RWPE1 (cell line): ENCODE measurements at places on chromosomes 6 and 20.

- no peak for DNase-seq
These were observed 88.7 kb upstream of the BMP5 start for GRCh38 chr6:55964136-55964535.

GRCh38 chr6:140932909-140933308, 1199.8 kb upstream of the GJE1 start:
- no peak for DNase-seq

GRCh38 chr6:26525838-26526237, 12.3 kb upstream of the HMGN4 start:
- no peak for DNase-seq

- DNase-seq, result peak; percentile 85
These were observed at the start of gene CFB for GRCh38 chr6:31945507-31946369. TSS of gene CFB (plus strand) at chr6:31946095. CDS start at chr6:31946222, 127 bp downstream.

DNA sequence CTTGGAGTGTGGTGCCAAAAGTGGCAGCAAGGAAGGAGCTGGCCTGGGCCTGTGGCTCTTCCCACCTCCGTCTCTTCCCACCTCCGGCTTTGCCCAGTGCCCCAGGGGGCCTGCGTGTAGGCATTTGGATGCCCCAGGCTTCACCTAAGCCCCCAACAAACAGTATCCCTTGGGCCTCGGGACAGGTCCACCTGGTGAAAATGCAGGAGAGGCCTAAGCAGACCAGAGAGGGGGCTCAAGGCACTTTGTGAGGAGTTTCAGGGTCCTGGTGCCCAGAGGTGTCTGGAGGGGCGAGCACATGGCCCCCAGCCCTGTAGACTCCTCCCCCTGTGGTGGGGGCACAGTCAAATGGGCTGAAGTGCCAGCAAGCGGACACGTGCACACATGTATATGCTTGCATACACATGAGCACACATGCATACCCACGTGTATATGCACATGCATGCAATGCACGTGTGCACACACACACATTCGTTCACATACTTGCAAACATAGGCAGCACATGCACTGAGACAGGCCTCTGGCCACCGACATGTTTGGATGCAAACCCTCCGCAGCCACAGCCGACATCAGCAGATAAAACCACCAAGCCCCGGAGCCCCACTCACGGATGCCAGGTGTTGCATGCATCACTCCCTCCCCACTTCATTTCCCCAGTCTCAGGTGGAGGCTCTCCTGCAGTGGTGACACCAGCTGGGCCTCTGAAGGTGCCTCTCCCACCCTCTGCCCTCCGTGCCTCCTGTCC, 124.5 kb downstream of the TAF4 start:
- DNase-seq, result no peak

- peak; percentile 71 for DNase-seq
These were observed 229.3 kb upstream of the TENT5A start for GRCh38 chr6:81981812-81982211.

DNA sequence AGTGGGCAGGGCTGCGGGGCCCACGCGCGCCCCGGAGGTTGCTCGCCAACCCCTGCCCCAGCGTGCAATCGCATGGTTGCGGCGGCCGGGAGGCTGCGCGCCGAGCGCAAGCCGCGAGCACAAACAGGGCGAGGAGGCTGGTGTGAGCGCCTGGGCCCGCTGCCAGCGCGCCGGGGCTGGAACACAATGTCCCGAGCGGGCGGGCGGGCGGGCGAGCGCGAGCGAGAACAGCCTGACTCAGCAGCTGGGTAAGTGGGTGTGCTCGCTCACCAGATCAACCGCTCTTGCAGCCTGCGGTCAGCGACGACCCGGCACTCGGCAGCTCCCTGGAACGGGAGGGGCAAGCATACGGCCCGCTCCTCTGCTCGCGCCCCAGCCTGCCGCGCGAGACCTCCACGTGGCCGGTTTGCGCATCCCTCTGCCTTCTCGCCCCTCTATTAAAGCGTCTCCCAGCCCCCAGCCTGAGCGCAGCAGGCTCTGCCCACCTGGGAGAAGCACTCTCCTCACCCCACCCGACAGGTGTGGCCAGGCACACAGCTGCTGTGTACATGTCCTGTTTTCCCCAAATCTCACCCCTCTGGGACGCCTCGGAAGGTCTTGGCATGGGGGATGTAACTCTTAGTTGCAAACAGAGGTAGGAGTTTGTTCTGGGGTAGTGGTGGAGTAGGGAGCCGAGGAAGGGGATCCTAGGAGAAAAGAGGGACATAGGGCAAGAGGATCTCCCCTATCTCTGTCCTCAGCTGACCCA, 8.7 kb upstream of the ARMC12 start:
- DNase-seq, result peak; percentile 89
